NCI-H187 treated with DMSO at 0.1 percent for 48 hours (cell line): ENCODE measurements at places on chromosomes 3 and 15.
A peak's percentile ranks its signal among the peaks of the same experiment; 100 is the strongest.

GRCh38 chr3:187288855-187289605, 2.5 kb downstream of the MASP1 start:
- no peak for DNase-seq

- DNase-seq, result no peak
Measured at GRCh38 chr3:147846854-147847478, 437.8 kb downstream of the ZIC1 start.

DNA sequence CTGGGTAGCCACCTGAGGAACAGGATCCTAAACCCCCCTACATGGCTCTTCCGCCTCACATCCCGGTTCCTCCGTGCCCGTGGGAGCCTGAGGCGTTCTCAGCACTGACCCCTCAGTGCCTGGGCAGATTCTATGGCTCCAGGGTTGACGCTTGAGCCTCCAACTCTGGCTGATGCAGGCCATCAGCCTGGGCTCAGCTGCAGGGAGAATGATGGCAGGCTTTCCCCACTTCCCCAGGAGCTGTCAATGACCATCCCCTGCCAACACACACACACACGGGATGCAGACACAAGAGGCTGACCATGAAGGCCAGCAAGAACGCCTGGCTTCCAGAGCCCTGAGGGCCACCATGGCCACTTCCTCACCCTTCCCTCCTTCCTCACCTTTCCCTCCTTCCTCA, 15.8 kb upstream of the IGDCC3 start:
- DNase-seq, result no peak

DNA sequence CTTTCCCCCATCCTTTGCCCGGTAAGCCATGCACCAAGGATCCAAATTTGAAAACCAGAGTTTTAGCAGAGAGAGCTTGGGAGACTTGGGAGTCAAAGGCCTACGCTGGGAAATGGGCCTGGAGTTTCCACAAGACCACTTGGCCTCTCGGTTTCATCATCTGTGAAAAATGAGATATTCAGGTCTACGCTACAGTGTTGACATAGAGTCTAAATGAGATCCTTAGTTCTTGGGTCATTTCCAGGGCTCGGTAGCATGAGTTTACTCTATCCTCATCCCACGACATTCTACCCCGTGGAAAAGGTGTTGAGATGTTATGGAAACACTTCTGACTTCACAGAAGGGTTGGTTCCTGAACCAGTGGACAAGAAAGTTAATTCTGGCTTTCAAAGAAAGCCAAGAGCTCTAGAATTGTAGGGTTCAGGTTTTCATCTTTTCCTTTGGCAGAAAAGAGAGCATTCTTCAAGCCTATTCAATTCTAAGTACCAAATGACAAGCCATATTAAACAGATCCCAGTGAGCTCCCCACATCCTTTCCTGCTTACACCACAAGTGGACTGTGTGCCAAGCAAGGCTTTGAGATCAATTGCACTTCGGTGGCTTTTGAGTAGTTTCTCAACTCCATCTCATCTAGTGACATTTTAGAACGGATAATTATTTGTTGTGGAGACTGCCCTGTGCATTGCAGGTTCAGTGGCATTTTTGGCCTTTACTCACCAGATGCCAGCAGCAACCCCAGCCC, 219.7 kb downstream of the SLCO3A1 start:
- DNase-seq, result no peak

- DNase-seq, result no peak
Measured at GRCh38 chr15:42858999-42859789, 61.4 kb downstream of the TTBK2 start.

DNA sequence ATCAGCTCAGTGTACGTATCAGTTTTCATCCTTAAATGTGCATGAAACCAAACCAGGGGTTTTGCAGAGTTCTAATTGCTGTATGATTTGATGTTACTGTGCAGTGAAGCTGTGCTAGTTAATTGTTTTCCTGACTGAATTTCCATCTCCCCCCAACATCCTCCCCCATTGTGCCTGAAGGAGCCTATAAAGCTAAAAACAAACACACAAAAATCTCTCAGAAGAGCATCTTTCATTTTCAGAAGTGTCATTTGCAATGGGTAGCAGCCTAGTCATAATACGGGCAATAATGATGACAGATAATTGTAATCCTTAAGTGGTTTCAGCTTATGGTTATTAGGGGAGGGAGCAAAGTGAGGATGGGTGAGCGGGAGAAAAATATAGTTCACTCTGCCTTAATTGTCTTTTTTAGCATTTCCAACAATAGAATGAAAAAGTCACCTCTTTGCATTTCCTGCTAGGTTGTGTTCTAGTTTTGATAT, 207.9 kb upstream of the TBL1XR1 start:
- peak; percentile 81 for DNase-seq

- DNase-seq, result no peak
Measured at GRCh38 chr15:58240191-58240932, 102.2 kb downstream of the AQP9 start.

DNA sequence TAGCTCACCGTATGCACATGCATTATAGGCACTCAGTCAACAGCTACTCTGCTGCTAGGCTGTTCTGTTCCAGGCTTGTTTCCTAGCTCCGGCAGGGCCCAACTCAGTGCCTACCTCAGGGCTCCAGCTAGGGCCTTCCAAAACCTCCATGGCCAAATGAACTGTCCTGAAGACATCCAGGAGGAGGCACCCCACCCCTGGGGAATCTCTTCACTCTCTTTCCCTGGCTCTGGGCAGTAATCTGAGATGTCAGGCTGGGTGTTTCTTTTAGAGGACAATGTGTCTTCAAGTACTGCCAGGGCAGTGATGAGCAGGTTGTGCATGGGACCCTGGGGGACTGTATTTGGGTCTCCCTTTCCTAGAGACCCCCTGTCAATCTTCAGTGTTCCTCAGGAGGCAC, 38.3 kb upstream of the TPM1 start:
- DNase-seq, result no peak
